ENCODE measurements at places on chromosomes 3 and 15. TPM values are rescaled to one million over a fixed set of nuclear protein-coding genes. Genes with fewer than 3 reads are reported as not detected.

GRCh38 chr3:145817870-145818483 lies 343.0 kb downstream of the PLOD2 start:
- no peak for DNase-seq

DNA sequence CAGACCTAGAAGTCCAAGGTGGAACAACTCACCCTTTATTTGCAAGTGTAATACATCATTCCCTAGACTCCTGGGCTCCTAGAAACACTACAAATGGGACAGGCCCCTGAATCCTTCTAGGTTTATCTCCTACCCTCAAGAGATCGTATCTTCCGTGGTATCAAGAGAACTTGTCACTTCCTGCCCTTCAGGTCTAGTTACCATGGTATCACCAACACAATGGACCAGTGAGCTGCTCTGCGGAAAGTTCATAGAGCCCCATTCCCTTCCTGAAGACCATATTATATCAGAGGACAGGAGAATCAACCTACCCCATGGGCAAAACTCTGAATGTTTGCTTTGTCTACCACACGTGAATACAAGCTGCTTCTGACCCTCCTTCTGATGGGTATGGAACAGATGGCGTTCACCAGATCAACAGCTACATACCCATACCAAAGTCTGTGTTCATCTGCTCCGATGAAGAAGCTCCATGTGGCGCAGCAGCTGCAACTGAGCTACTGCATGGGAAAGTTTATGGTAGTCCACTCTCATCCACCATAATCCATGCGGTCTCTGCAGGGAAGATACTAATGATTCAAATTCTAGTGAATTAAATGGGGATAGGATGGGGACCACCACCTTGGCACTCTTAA lies 84.6 kb upstream of the KLF13 start:
- no peak for DNase-seq

DNA sequence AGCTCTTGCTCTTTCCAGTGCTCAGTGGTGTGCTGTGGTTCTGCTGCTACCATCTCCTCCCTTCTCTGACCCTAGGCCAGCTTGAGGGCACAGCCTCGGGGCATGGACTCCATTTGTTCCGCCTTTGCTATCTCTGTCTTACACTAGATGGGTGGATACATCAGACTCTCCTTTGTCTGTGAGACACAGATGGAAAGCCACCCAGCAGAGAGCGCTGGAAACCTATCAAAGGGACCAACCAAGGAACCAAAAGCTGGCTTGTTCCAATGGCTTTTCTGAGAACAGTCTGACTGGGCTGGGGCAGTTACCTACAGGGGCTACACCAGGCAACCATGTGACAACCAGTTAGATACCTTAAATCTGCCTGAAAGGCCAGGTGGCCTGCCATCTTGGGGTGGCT lies 63.8 kb downstream of the NPTN start:
- DNase-seq, result no peak

DNA sequence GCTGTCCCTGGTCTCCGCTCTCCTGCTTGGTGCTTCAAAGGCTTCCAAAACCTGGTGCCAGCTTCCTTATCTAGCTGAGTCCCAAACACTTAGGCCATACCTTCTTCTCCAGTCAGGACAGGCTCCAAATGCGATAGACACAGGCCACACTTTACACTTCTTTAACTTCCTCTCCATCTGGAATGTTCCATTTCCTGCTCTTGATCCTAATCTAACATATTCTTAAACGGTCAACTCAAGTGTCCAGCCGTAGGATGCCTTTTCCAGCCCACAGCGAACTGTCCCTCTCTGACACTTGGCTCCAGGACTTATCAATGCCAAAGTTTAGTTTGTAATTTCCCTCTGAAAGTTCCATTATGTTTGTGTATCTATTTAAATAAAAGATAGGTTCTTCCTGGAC lies 19.2 kb upstream of the PLA2G4F start:
- DNase-seq, result peak; percentile 23

The IQGAP1 gene
- total RNA-seq, result 292 TPM

The ZNF860 gene
- 1.2 TPM for total RNA-seq

The ARPP21 gene
- not detected for total RNA-seq
